ENCODE measurements at places on chromosomes 3 and 15.
A peak's percentile ranks its signal among the peaks of the same experiment; 100 is the strongest.

DNA sequence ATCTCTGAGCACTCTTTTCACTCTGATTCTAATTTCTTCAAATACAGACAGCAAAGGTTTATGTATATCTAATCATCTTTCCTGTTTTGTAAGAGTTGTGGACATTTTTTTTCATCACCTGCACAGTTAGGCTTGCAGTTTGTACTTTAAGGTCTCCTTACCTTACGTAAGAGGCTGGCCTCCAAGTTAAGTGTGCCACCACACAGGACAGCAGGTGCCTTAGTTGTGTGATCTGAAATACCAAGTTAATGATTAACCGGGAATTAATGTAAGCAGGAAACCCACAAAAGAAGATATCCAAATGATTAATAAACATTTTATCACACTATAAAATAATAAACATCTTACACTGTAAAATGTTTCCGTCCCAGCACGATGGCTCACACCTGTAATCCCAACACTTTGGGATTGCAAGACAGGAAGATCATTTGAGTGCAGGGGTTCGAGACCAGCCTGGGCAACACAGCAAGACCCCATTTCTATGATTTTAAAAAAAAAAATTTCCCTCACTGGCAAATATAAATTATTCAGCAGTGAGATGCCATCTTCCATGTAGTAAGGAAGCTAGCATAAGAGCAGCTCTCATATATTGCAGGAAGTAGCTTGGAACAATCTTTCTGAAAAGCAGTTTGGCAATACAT, 87.7 kb upstream of the LIMD1 start:
- DNase-seq, result no peak

DNA sequence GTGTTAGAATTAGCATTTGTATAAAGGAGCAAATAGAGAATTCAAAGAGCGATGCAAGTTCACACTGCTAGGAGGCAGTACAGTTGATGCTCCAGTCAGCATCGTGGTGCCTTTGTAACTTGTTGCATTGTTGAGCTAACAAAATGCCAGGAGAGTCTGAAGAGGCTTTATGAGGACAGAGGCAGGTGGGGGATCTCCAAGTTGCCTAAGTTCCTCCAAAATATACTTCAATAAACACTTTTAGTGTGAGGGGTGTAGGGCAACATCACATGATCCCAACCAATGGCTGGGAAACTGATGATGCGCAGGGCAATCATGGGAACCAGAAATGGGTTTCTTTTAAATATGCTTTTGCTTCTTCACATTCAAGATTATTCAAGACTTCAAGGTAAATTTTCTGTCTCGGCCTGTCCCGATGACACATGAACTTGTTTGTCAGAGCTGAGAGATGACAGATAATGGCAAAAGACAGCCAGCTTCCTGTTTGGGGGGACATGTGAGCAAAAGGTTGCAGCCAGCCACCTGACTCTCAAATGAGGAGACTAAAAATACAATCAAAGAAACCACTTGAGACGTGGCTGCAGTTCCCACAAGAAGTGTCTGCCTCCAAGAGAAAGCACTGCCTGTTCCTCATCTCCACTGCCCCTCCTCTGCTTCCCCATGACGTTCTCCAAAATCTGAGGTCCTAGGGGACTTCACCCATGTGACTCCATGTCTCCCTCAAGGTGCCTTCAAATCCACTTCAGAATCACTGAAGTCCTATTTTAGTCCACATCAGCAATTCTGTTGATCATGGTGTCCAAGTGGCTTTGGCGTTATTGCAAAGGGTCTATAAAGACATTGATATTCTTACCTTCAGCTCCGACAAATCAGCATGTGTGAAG, 39.3 kb downstream of the KLHL6 start:
- peak; percentile 53 for DNase-seq

DNA sequence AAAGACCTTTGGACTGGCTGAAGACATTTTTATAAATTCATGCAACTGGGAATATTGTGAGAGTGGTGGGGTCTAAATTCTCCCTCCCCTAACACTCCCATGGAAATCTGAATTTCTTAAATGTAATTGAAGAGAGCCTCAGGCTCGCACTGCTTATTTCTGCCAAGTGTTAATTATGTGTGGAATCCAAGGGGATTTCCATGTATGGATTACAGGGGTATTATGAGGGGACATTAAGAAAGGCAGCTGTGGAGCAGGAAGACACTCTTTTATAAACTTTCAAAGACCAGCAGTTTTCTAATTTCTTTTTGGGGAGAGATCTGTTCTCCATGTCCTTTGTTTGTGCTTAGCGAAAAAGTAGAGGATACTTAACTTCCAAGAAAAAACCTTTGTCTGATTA, 152.1 kb upstream of the TBL1XR1 start:
- DNase-seq, result no peak

DNA sequence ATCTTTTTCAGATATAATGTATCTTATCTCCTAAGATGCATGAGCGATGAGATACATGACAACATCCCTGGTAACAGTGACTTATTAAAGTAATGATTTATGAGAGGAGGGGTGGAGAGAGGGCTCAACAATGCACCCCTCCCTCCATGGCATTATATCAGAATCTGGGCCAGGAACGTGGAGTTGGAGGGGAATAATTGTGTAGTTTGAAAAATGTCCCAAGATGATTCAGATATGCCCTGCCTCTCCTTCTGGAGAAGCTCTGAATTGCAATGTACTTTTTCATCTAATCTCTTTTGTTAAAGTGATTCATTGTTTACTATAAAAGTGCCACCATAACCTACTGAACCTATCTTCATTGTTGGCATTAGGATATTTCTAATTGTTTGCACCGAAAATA, 86.5 kb downstream of the FRMD4B start:
- no peak for DNase-seq

GRCh38 chr3:184441202-184441900, 61.5 kb downstream of the CHRD start:
- DNase-seq, result no peak

DNA sequence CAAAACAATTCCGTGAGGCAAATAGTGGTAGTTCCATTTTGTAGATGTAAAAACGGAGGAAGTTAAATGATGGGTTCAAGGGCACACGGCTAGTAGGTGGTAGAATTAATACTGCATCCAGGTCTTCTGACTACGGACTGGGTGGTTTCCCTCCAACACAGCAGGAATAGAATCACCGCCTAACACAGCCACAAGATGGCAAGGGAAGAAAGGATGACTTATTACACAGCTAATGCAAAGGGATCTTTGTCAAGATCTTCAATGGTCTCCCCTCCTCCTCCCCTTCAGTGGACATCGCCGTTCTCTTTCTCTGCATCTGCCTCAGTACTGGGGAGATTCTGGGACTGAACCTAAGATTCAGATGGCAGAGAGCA, 524 bp upstream of the TOPBP1 start:
- DNase-seq, result no peak

DNA sequence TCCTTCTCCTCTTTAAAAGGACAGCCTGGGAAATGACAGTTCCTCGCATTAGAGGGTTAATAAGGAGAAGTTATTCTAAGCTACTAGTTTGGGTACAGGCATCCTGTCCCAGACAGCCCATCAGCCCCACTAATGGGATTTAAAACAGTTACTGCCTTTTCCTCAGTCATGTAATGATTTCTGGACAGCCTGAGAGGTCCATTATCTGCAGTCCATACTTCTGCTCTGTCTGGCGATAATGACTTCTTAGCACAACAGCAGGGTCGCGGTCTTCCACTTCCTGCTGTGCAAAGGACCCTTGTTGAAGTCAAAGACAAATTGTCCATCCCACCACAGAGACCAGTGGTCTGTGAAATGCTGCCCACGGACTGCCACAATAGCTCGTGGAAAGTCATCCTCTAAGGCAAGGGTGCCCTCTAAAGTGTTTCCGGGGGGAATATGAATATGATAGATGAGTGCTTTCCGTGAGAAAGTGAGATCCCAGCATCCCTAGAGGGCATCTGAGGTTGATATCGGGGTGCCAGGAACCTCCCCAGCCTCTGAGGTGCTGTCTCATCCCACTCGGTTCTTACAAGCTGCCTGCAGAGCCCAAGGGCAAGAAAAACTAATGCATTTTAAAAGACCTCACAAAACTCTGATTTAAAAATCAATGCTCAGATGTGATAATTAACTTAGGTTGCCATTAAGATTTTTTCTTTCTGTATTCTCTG, 100.7 kb downstream of the SHOX2 start:
- DNase-seq, result no peak

DNA sequence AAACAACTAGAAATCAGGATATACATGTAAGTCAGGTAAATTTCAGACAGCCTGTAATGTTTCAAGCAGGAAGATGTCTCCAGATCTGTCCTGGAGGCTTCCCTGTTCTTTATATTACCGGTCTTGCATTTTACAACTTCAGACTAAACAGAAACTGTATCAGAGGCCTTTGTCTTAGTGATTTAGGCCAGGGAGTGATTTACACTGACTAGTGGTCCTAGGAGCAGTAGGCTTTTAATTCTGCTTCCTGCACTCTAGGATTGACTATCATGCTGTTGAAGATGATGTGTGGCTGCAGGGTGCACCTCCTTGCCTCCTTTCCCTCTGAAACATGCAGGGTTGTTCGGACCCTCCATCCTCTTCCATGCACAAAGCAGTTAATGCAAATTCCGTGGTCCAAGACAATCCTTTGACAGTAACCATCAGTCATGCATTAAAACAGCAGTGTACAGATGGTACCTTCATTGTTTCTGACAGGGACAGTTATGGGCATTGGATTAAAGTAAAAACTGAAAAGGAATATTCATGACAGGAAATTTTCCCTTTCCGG, 27.6 kb downstream of the CHRNA7 start:
- no peak for DNase-seq

DNA sequence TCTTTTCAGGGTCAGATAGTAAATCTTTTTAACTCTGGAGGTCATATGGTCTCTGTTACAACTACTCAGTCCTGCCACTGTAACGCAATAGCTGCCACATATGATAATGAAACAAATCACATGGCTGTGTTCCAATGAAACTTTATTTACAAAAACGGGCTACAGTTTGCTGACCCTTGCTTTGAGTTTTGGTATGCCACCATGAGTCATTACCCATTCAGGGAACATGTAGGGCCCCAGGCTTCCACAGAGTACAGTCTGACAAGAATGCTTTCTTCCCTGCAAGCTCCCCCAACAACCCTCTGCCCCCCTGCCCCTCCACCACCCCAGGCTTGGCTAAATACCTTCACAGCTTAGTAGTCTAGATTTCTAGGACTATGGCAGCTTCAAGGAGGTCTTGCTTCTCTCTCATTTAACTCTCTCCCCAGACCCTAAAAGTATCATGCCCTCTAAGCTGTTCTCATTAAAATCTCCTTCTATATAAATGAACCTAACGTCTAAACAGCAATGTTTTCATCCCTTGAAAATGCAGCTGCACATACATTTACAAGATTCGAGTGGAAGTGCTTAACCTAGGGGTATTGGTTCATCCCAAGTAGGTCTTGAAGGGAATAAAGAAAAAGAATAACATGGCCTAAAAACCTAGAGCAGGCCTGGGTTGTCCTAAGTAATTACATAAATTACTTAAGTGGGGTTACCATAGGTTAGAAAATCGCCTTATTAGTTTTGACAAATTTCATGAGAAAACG, 117.8 kb upstream of the PRICKLE2 start:
- no peak for DNase-seq

- DNase-seq, result no peak
Measured at GRCh38 chr3:78979028-78979427, 788.8 kb downstream of the ROBO1 start.

GRCh38 chr15:62164396-62165103, 535 bp downstream of the C2CD4B start:
- DNase-seq, result no peak

GRCh38 chr3:157261000-157261399, 101.1 kb upstream of the CCNL1 start:
- no peak for DNase-seq

DNA sequence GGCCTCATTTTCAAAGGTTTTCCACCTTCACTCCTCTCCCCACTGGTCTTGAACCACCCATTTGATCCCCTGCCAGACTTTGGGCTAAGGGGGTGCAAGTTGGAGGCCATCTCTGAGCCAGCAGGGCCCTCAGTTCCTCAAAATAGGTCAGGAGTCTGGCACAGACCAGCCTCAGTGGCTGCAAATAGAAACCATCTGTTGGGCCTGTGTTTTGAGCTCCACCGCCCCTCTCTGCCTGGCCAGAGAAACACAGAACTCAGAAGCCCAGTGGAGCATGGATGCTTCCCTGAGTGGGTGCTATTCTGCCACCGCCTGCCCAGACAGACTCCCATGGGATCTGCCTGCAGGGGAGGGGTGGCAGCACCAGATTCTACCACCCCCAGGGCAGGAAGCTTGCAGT, 56.3 kb downstream of the CORO2B start:
- no peak for DNase-seq

DNA sequence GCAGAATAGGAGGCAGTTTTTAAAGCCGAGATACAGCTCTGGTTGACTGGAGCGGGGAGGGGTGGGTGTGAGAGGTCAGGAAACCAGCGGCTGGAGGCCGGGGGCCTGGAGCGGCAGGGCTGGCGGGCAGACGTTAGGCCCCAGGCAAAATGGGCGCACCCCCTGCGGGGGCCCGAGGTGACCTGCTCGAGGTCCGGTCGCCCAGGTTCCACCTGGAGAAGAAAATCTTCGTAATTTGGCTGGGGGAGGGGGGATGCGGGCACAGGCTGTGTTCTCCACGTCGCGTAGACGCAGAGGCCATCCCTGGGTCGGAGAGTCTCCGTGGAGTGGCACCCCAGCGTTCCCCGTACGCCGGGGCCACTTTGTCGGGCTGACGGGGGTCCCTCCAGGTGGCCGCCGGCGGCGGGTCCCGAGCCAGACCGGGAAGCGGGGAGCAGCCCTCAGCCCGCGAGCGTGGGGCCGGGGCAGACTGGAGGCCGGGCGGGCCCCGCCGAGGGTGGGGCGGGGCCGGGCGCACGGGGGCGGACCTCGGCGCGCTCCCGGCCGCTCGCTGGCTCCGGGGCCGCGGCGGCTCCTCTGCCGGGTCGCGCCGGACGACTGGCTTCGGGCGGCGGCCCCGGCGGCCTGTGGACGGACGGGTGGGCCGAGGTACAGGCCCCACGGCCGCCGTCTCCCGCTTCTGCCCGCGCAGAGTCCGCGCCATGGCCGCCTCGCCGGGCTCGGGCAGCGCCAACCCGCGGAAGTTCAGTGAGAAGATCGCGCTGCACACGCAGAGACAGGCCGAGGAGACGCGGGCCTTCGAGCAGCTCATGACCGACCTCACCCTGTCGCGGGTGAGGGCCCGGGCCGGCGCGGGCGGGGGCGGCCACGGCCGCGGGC, at the start of gene CRTC3:
Gene CRTC3 (plus strand): TSS at position 553 of the 879 bp plus-strand sequence. CDS start 149 bp downstream, at position 702.
- peak; percentile 77 for DNase-seq

GRCh38 chr15:62606376-62607113, 436.0 kb upstream of the TPM1 start:
- no peak for DNase-seq

GRCh38 chr15:57506422-57506821, 85.3 kb upstream of the MYZAP start:
- DNase-seq, result no peak

- DNase-seq, result no peak
Measured at GRCh38 chr3:151816091-151816604, 2.2 kb downstream of the AADAC start.
